ENCODE measurements at places on chromosomes 11 and 22.

- DNase-seq: no peak
Measured at GRCh38 chr11:26777372-26777808, 55.5 kb upstream of the SLC5A12 start.

DNA sequence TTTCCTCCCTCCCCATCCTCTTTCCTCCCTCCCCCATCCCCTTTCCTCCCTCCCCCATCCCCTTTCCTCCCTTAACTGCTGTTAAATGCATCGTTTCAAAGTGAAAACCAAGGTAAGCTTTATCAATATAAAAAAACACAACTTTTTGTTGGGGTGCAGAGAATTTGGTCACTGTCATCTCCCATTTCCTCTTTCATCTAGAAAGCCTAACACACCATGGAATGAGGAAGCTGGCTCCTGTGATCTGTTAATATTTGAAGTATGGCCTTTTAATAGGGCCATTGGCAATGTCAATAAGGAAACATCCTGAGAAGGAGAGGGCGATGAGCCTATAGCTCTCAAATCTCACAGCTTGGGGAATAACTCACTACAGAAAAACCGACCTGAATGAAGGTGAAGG is 7.0 kb downstream of the EXPH5 start:
- DNase-seq: no peak

GRCh38 chr11:81135570-81135969 is 1598.1 kb downstream of the FAM181B start:
- no peak for DNase-seq

DNA sequence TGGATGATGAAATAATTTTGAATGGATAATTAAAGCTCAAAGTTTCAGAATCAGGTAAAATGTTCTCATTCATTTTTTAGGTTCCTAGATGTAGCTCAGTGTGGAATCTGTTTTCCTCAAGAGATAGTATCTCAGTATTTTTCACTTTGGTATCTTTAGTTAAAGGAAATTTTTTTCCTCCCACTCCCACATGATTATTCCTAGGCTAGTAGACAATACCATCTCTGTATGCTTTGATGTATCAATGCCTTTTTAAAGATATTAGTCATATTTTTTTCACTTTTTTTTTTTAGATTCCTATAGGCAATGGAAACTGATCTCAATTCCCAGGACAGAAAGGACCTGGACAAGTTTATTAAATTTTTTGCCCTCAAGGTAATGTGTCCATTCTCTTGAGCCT is 26.6 kb downstream of the ATG13 start:
- DNase-seq: no peak

- DNase-seq: no peak
Measured at GRCh38 chr11:86255896-86256295, 11.3 kb downstream of the EED start.

DNA sequence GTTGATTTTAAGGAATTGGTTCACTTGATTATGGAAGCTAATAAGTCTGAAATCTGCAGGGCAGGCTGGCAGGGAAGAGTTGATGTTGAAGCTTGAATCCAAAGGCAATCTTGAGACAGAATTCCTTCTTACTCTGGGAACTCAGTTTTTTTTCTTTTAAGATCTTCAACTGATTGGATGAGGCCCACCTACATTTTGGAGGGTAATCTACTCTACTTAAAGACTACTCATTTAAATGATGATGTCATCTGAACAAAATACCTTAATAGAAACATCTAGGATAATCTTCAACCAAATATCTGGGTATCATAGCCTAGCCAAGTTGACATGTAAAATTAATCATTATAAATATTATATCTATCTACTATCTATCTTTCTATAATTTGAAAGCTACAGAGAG is 163.2 kb downstream of the PGR start:
- no peak for DNase-seq

DNA sequence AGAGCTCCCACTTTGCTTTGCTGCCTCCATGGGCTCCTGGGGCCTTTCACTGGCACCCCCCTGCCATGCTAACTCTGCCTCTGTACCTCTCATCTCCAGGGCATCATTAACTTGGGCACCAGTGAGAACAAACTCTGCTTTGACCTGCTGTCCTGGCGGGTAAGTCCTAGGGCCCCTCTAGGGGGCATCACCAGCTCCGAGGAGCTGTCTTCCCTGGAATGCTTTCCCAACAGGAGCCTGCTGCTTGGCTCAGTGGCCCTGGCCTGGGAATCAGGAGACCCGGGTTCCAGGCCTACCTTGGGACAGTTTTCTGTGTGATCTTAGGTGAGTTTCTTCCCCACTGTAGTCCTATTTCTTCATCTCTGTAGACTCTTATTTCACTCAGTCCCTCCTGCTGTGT is 5.1 kb downstream of the ACCS start:
- no peak for DNase-seq

DNA sequence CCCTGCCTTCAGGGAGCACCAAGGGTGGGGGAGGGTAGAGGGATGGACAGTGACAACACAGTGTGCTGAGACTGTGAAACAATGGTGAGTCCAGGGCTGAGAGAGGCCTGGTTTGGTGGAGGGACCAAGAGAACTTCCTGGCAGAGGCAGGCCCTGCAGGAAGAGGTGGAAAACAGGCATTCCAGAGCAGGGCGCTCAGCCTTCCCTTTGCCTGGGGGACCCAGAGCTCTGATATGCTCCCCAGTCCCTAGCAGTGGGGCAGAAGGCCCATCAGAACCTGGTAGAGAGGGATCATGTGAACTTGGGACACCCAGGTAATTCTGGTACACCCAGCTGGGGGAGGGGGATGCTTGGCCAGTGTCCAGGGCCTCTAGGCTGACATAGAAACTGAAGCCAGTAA is 17.2 kb upstream of the UVRAG start:
- no peak for DNase-seq

DNA sequence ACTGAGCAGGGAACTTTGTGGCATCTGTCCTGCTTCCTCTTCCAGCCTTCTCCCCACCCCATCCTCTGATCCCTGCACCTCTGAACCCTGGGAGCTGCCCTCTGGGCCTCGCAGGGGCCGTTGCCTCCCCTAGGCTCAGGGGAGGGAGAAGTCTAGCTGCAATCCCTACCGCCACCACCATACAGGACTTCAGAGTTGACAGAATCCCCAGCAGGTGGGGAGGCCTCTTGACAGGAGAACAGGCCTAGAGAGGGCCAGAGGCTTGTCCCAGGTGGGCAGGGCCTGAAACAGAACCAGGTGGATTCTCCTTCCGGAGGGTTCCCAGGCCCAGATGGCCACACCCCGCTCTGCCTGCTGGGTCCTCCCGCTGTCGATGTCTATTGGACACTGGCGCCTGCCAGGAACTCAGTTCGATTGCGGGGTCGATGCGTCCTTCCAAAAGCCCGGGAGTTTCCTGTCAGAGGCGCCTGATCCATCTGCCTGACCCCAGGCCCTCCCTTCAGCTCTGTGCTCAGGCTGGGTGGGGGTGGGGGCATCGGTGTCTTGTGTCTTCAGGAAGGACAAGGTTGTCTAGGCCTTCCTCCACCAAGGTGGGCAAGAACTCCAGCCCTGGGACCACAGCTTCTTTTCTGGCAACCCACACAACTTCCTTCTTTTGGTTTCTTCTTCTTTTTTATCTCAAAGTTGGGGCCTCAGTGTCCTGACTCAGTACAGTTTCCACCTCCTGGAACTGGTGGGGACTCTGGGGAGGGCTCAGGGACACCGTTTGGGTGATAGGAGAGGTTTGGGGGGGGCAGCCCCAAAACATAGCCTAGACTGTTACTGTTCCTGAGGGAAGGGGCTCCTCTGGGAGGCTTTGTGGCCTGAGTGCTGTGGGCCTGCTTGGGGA is 6.4 kb downstream of the STARD10 start:
- DNase-seq: peak; percentile 54

- no peak for DNase-seq
Measured at GRCh38 chr11:105202422-105202821, 62.9 kb upstream of the CARD18 start.

GRCh38 chr11:61601512-61601911 is 20.6 kb upstream of the SYT7 start:
- no peak for DNase-seq

DNA sequence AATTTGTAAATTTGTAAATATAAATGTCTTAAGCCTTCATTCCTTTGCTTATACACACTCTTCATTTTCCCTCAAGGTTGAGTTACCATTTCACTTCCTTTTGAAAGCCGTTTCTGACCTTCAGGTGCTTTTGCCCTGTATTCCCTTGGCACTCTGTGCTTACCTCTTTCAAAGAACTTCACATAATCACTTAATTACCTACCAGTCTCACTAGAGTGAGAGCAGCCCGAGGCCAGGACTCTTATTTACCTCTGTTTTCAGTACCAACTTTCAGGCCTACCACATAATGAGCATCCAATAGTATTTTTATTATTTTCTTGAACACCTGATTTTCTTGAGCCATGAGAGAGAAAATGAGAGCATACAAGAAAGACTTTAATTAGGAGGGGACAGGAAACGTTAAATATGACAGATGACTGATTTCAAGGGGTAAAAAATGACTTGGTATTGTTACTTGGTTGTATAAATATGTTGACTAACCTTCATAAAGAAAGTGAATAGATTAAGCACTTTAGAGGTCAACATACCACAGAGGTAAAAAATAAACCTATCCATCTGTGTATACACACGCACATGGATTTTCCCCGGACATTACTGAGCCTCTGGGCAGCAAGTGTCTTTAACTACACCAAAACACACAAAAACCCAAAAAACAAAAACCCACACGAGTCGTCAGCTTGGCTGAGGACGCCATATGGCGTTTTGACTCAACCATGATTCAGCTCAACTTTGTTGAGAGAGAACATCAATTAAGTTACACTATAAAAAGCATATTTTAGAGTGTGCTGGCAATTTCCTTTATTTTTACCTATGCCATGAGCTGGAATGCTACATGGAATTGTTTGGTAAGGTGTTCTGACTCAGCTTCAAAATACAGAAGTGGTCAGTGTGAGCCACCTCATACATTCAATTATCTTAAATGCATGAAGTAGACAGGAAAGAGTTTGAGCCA is 7.6 kb downstream of the ATXN10 start:
- DNase-seq: no peak

- no peak for DNase-seq
Measured at GRCh38 chr11:33989461-33989860, 62.1 kb upstream of the CAPRIN1 start.
